NK-92 treated with Interleukin-12 subunit alpha and Interleukin-12 subunit beta, amount 100 ng/mL, for 24 hours (cell line): ENCODE measurements at places on chromosomes 6 and 20.

- no peak for DNase-seq
These were observed 6.3 kb upstream of the CSNK2A1 start for GRCh38 chr20:549722-550496.

- DNase-seq = no peak
These were observed 13.9 kb downstream of the NT5E start for GRCh38 chr6:85463621-85464259.

- no peak for DNase-seq
These were observed 91.5 kb downstream of the RIMS1 start for GRCh38 chr6:71977884-71978283.

DNA sequence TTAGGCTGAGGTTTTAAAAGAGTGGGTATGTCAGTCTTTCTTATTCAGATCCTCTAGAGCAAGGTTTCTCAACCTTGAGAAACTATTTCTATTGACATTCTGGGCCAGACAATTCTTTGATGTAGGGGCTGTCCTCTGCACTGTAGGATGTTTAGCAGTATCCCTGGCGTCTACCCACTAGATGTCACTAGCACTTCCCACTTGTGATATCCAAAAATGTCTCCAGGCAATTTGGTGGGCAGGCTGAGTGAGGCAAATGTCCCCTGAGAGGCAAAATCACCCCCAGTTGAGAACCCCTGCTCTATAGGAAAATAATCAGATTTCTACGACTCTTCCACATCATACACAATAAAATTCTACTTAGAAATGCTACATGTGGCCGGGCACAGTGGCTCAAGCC lies 7.7 kb upstream of the ZKSCAN8 start:
- no peak for DNase-seq

- DNase-seq = no peak
These were observed 405.0 kb downstream of the ESR1 start for GRCh38 chr6:152212437-152212836.

DNA sequence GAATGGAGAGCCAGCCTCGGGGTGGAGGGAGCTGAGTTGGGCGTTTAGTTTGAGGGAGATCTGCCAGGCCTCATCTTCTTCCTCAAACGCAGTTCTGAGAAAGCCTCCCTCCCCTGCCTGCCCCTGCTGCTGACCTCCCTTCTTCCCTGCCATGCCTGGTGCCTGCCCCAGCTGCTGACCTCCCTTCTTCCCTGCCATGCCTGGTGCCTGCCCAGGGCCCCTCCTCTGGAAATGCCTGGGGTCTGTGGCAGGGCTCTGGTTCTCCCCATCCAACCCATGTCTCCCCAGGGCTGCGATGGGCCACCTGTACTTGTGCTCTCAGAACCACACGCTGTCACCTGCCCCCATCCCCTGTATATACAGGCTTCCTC lies 114.6 kb downstream of the VEGFA start:
- no peak for DNase-seq
